ENCODE measurements at places on chromosomes 5 and 9. TPM values are rescaled to one million over a fixed set of nuclear protein-coding genes. Genes with fewer than 3 reads are reported as not detected.

DNA sequence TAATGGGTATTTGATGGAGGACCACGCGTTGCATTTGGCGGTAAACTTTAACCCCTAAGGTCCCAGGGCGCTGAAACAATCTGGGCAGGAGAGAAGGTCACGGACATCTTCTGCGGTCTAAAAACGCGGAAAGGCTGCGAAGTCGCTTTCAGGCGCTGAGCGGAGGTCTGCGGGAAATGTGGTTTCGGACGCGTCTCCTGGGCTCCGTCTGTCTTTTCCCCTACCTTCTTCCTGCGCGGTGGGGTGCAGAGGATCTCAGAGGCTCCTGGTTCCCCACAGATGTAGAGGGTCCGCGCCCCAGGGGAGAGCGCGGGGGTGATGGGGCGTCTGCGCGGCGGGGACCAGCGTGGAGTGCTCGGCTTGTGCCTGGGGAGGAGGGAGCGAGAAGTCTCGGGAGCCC, 58.4 kb downstream of the ZNF510 start:
- no peak for DNase-seq
- peaks cover 10% of the 10 kb centered on the region for H3K27me3 ChIP-seq
- no peak overlapping the region for H3K4me3 ChIP-seq
- H3K4me1 ChIP-seq, result peaks cover 3% of the 10 kb centered on the region
- no peak overlapping the region for H3K27ac ChIP-seq

GRCh38 chr5:143233031-143233430, 170.5 kb downstream of the NR3C1 start:
- H3K4me1 ChIP-seq, result peaks cover 30% of the 10 kb centered on the region
- no peaks in the 10 kb centered on the region for H3K36me3 ChIP-seq
- no peaks in the 10 kb centered on the region for H3K27me3 ChIP-seq

GRCh38 chr5:21689587-21689986, 1163.6 kb downstream of the CDH12 start:
- no peaks in the 10 kb centered on the region for H3K36me3 ChIP-seq
- H3K27ac ChIP-seq, result no peak overlapping the region
- H3K27me3 ChIP-seq, result no peaks in the 10 kb centered on the region
- H3K4me1 ChIP-seq, result no peaks in the 10 kb centered on the region

DNA sequence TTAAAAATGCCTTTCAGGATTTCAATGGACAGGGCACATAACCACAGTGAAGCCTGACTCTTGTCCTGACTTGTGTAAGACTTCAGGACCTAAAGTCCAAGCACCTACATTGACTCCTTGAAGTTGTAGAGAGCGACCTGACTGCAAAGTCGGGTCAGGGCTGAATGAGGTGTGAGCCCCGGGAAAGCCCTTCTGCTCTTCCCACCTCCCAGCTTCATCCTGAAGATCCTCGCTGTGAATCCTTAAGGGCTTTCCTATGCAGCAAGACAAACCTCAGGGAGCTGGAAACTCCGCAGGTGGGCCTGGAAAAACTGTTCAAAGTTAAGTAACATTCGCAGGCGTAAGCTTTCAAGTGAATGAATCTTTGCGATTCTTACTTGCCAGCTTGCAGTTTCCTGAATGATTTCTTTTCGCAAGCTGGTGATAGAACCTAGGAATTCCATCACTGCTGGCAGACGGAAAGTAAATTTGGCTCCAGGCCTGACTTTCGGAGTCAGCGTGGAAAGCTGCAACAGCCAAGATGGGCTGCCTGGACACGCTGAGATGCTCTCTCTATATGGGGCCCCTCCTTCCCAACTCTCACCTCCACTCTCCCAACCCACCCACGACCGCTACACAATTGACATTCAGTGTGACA, 10.9 kb downstream of the SEMA5A start:
- DNase-seq, result no peak
- no peak overlapping the region for H3K4me3 ChIP-seq
- H3K4me1 ChIP-seq, result no peaks in the 10 kb centered on the region
- H3K27me3 ChIP-seq, result no peaks in the 10 kb centered on the region

DNA sequence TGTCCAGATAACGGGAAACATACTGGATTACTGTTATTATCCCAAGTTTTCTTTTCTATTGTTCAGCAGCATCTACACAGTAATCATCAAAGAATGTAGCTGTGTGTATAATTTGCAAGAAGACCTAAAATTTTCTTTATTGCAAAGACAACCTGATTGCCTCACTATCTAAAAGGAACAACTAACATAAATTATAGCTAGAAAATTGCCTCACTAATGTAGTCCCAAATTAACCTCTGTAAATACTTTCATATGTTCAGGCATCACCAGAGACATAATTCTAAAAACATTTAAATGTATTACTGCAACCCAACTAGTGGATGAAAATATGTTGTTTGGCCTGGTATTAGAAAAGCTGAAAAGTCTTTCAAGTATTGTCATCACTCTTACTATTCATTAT, 275.4 kb downstream of the CDH12 start:
- no peaks in the 10 kb centered on the region for H3K4me1 ChIP-seq
- no peak overlapping the region for H3K4me3 ChIP-seq
- H3K27me3 ChIP-seq, result no peaks in the 10 kb centered on the region
- no peaks in the 10 kb centered on the region for H3K36me3 ChIP-seq
- no peak for DNase-seq

- no peaks in the 10 kb centered on the region for H3K4me1 ChIP-seq
- no peaks in the 10 kb centered on the region for H3K36me3 ChIP-seq
- no peak for DNase-seq
- no peaks in the 10 kb centered on the region for H3K27me3 ChIP-seq
These were observed 136.1 kb downstream of the GAPVD1 start for GRCh38 chr9:125397736-125398135.

Gene KCNIP1
- total RNA-seq, result not detected

Gene NR2F1-AS1
- not detected for total RNA-seq

Gene PCSK1
- not detected for total RNA-seq

Gene TNC
- total RNA-seq, result not detected

Gene EPB41L4B
- total RNA-seq, result not detected

Gene LCNL1
- total RNA-seq, result not detected

Gene PCDHGB2
- total RNA-seq, result 0.20 TPM
